ENCODE measurements at places on chromosomes 6 and 20.
A peak's percentile ranks its signal among the peaks of the same experiment; 100 is the strongest.

DNA sequence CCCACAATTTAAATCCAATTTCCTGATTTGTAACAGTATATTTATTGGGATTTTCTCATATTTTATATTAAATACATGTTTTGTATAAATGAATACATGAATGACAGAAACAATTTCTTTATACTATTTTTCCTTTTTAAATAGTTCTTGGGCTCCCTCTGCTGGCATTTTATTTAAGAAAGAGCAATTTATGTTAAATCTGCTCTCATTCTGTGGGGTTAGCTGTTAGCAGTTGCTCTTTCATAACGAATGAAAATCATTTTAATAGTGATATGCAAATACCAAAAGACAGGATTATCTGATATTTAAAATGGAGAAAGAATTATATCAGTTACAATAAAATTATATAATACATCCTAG lies 118.3 kb downstream of the RALGAPA2 start:
- peak; percentile 31 for DNase-seq

DNA sequence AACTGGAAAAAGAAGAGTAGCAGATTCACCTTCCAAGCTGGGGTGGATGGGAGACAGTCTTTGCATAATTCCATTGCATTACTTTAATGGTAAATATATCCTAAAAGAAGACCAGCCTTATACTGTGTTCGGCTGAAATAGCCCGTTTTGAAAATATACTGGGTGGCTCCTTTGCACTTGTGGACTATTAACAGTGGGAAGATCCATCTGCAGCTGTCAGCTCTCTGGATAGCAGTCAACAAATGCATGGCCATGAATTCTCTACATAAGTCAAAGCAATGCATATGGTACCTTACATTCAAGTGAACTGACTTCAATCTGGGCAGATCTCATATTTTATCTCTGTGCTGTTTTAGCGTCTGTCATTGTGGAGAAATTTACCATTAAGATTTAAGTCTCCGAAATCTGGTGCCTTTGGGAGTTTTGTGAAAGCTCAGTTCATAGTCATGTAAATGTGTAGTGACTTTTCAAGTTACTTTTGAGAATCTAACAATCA lies 400.6 kb upstream of the RNF217 start:
- DNase-seq: no peak

GRCh38 chr6:111553580-111553979 lies 52.1 kb downstream of the TRAF3IP2 start:
- no peak for DNase-seq

GRCh38 chr6:102415891-102416290 lies 1022.4 kb downstream of the GRIK2 start:
- no peak for DNase-seq

DNA sequence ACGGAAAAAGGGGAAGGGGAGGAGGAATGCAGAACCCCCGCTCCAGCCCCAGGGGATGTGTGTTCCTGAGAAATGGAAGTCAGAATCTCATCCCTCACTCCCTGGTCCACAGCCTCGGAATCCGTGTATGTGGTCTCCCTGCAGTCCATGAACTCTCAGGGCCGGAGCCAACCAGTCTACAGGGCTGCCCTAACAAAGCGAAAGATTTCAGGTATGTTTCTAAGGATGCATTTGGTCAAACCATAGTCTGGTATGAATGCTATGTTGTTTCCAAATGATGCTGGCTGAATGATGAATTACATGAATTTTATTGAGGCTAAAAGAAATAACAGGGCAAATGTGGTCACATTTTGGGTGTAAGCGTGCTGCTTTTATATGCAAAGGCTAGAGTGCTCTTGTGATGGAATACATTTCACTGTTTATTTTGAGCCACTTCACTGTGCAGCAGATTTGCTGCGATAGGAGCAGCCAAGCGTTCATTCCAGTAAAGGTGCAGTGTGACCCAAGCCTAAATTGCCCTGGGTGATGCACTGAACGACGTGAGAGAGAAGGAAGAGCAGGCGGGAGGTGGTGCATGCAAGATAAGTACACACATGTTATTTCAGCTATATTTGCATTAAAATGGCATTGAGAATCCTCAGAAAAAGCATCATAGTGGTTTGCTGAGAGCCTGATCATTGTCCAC lies 52.4 kb downstream of the FNDC1 start:
- no peak for DNase-seq

DNA sequence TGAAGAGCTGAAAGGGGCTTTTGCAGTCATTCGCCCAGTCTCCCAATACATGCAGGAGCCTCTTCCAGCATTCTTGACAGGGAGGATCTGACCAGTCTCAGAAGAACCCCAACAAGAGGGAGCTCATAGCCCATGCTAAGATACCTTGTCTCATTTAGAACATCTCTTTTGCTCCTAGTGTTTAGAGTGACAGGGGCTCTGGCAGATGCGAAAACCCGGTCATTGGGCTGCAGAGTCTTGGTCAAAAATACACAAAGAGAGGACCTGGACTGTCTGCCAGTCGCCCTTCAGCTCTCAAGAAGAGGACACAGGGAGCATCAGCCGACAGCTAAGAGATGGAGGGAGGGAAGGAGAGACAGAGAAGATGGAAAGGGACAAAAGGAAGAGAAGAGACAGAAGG lies 700 bp downstream of the GUCA1B start:
- no peak for DNase-seq

- no peak for DNase-seq
Observed at GRCh38 chr20:58268936-58269619, 40.4 kb upstream of the RAB22A start.

DNA sequence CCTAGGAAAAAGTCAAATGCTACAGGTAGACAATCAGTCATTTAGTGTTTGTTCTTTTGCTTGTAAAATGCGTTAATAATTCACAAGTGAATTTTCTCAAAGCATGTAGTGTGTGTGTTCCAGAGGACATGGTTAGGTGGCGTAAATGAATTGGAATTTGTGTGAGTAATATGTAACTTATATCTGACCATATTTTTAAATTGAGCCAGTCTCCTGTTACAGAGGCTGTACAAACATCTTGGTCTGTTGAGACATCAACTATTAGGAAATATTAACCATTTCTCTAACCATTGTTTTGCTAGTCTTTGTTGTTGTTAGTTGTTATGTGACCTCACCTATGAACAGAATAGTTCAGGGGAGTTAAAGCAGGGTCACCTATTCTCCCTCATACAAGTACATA lies 22.7 kb downstream of the MCM8 start:
- DNase-seq: no peak

- no peak for DNase-seq
Observed at GRCh38 chr6:42551217-42551616, 12.6 kb upstream of the UBR2 start.

All from NCI-H1436 (cell line).